ENCODE measurements at places on chromosomes 16 and 17. TPM values are rescaled to one million over a fixed set of nuclear protein-coding genes. Genes with fewer than 3 reads are reported as not detected.

DNA sequence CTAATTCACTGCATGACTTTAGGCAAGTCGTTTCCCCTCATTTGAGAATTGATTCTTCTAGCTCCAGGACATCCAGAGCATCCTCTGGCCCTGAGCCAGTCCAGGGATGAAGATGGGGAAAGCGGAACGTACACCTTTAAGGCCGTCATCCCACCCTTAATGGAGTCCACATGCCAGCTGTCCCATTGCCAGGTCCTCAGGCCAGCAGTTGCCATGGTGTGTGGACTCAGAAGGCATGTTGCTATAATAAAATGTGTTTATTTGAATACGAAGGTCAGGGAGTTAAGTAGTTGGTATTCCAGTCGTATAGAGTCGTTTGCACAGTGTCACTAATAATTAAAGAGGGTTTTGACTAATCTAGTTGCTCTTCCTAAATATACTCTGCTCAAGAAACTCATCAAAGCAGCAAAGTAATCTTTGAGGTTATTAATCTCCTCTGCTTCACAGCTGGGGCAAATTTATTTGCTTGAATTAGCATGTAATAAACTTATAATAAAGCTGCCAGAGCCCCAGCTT is 30.4 kb downstream of the CCDC182 start:
- DNase-seq = no peak

- no peak for DNase-seq
Measured at GRCh38 chr17:18261146-18261515, 669 bp downstream of the MIEF2 start.

- DNase-seq = no peak
Measured at GRCh38 chr17:46788796-46789195, 29.7 kb downstream of the WNT3 start.

FADS6 gene
- total RNA-seq = 0.48 TPM

DNA sequence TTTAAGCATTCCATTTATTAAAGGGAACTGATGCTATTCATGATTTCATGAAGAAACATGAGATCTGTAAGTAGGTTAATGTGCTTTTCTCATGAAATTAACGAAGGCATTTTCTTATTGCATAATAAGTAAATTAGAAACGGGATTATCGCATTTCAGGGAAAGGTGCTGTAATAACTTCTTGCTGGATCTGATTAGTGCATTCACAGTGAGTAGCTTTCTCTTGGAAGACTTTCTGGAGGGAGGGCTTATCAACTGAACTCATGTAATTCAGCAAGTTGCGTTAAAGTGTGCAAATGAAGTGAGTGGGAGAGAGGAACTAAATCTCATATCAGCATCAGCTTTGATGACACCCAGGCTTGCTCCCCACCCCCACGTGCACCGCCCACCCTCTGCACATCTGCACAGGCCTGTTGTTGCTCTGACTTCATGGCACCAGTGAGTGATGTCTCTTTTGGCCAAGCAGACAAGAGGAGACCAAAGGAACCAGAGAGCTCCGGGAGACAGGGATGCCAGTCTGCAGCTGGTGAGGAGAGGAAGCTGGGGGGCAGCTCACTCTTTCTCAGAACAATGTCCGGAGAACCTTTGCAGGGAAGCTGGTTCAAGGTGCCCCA is 26.3 kb upstream of the GAS7 start:
- no peak for DNase-seq

- DNase-seq = no peak
Measured at GRCh38 chr17:50842506-50843149, 7.2 kb downstream of the WFIKKN2 start.

Data from urinary bladder (tissue), 4 donors.